Lung (tissue), 17 donors: ENCODE measurements at places on chromosomes 16 and 17. TPM values are rescaled to one million over a fixed set of nuclear protein-coding genes. Genes with fewer than 3 reads are reported as not detected.
A peak's percentile ranks its signal among the peaks of the same experiment; 100 is the strongest.

GPR179 gene
- total RNA-seq: 0.31 TPM

MYO15A gene
- total RNA-seq: 2.4 TPM

NPIPB8 gene
- 0.74 TPM for total RNA-seq

CHRNE gene
- 1.2 TPM for total RNA-seq

LYRM9 gene
- total RNA-seq: 15.3 TPM

DNA sequence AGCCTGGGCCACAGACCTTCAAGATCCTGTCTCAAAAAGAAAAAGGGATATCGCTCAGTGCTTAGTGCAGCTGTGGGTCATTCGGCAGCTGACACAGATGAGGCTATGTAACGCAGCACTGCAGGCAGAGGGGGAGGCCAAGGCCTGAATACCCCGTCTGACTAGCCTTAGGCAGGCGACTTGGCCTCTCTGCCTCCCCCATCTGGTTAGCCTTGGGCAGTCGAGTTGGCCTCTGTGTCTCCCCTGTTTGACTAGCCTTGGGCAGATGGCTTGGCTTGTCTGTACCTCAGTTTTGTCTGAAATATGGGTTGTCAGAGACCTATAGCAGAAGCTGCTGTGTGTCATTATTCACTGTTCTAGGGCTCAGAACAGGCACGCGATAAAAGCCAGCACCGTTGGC, 10.0 kb downstream of the SPATA33 start:
- DNase-seq: no peak

- peak; percentile 80 for DNase-seq
These were observed 10.2 kb downstream of the FLII start for GRCh38 chr17:18248300-18248731.

DNA sequence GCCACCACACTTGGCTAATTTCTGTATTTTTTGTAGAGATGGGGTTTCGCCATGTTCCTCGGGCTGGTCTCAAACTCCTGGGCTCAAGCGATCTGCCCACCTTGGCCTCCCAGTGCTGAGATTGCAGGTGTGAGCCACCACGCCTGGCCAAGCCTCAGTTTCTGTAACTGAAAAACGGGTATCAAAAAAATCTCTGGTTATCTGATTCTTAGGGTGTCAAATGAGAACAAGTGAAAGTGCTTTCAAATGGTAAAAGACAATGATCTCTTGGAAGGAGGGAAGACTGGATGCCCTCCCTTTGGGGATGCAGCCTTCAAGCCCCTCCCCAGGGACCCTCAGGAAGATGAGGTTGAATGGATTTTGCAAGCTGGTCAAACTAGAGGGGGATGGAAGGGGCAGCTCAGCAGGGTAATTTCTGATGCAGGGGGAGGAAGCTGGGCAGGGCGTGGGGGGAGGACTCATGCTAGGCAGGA, 22.3 kb downstream of the ARHGAP23 start:
- no peak for DNase-seq

- DNase-seq: no peak
These were observed 45.3 kb downstream of the TOM1L2 start for GRCh38 chr17:17926840-17927449.

GRCh38 chr16:56635441-56635967, 3.0 kb upstream of the MT1A start:
- DNase-seq: no peak

DNA sequence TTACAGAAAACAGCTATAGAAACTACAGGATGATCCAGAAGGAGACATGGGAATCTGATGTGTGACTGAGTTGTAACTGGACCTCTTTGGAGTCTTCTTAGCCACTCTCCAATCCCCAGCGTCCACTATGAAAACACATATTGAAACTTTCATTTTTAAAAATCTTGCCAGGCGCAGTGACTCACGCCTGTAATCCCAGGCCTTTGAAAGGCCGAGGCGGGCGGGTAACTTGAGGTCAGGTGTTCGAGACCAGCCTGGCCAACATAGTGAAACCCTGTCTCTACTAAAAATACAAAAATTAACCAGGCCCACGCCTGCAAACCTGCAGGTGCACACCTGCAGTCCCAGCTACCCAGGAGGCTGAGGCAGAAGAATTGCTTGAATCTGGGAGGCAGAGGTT, 53.3 kb downstream of the HIC1 start:
- no peak for DNase-seq

GRCh38 chr17:44623070-44623725, 33.1 kb upstream of the MEIOC start:
- DNase-seq: no peak

DNA sequence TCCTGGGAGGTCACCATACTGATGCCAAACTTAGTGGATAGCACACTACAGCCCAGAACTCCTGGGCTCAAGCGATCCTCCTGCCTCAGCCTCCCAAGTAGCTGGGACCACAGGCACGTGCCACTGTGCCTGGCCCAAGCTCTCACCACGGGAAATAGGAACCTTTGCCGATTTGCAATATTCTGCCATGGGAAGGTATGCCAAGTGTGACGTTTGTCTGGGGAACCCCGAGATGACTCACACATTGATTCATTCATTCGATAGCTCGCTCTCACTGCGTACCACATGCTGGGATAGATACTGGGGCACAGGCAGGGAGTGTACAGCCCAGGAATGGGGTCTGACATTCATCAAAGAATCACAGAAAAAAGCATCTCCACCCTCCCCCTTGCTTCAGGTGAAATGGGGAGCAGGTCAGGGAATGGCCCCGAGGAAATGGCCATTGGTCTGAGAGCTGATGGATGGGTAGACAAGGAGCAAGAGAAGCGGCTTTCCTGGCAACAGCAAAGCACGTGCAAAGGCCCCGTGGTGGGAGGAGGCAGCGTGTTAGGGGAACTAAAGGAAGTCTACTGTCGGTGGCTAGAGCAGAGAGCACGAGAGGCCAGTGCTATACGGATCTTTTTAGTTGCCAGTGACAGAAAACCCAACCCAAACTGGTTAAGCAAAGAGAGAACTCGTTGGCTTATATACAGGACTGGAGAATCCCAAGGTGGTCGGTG, 44.1 kb downstream of the DNAH17 start:
- DNase-seq: no peak
